Activated CD8-positive, alpha-beta T cell treated with anti-CD3 and anti-CD28 coated beads for 36 hours (primary cell): ENCODE measurements at places on chromosomes 2 and 18. TPM values are rescaled to one million over a fixed set of nuclear protein-coding genes. Genes with fewer than 3 reads are reported as not detected.

The AQP12B gene
- total RNA-seq = not detected

GRCh38 chr2:234958311-234958710 is 6.5 kb downstream of the SH3BP4 start:
- no peak overlapping the region for H3K4me3 ChIP-seq
- H3K36me3 ChIP-seq = no peaks in the 10 kb centered on the region
- H3K27me3 ChIP-seq = peaks cover 23% of the 10 kb centered on the region

DNA sequence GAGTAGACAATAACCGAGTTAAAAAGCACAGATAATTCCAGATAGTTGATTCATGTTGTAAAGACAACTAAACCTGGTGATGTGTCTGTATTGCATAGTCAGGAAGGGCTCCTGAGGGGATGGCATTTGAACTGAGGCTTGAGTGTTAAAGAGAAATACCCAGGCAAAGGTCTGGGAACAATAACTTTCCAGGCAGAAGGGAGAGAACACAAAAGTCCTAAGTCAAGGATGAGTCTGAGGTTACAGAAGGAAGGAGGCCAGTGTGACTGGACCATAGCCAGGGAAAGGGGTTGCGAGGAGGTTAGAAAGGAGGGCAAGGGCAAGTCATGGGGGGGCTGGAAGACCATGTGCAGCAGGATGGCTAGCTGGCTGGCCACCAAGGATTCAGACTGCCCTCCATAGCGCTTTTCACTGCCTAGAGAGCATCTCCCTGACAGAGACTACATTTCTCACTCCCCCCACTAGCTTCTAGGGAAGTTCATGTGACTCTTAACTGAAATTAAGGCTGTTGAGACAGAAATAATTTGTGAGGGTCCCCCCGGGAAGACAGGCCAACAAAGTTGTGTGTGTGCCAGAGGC is 135.5 kb upstream of the CREB1 start:
- no peaks in the 10 kb centered on the region for H3K36me3 ChIP-seq
- H3K27ac ChIP-seq = peak overlapping the region; percentile 69
- DNase-seq = no peak
- no peak overlapping the region for H3K4me3 ChIP-seq
- peaks cover 9% of the 10 kb centered on the region for H3K4me1 ChIP-seq

The SPATA3 gene
- total RNA-seq = 0.76 TPM

DNA sequence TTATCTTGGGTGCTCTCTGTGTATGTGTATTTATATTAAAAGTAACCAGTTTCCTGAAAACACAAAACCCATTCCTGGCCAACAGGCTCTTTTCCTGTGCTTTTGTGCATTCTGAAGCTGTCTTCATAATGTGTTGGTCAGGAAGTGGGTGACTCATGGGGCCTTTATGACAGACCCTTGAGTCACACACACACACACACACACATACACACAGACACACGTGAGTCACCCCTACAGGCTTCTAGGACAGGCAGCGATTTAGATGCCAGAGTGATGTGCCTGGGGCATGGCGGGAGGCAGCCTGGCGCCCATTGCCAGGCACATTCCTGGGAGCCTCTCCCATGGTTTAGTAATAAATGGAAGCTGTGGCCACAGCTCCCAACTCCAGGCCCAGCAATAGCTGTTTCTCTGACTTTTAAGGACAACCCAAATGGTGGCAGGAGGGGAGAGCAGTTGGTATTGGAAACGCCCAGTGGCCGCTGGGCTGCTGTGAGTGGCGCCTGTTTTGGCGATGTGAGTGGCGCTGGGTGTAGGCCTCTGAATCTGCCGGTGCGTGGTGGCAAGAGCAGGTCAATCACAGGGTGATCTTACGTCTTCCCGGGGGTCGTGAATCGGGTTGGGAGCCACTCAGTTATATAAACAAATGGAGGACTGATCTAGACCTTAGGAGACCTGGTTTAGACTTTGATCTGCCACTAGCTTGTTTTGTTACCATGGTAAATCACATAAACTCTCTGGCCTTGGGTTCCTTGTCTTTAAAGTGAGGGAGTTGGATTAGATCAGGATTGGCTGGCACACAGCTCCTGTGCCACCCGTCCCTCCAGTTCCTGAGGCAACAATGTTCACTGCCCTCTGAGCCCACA is 150.7 kb upstream of the DLX2 start:
- no peak overlapping the region for H3K4me3 ChIP-seq
- peak; percentile 94 for DNase-seq
- H3K36me3 ChIP-seq = no peaks in the 10 kb centered on the region
- peak overlapping the region; percentile 70 for H3K27ac ChIP-seq
- H3K27me3 ChIP-seq = no peaks in the 10 kb centered on the region

- H3K4me1 ChIP-seq = no peaks in the 10 kb centered on the region
- H3K4me3 ChIP-seq = no peak overlapping the region
- H3K27me3 ChIP-seq = peaks cover 23% of the 10 kb centered on the region
Measured at GRCh38 chr18:50424877-50425690, 50.2 kb downstream of the SKA1 start.

- no peak overlapping the region for H3K27ac ChIP-seq
- no peak overlapping the region for H3K4me3 ChIP-seq
- no peaks in the 10 kb centered on the region for H3K36me3 ChIP-seq
- H3K27me3 ChIP-seq = no peaks in the 10 kb centered on the region
- no peaks in the 10 kb centered on the region for H3K4me1 ChIP-seq
Measured at GRCh38 chr2:30915486-30915885, 108.2 kb upstream of the CAPN13 start.

- no peak overlapping the region for H3K27ac ChIP-seq
- no peaks in the 10 kb centered on the region for H3K27me3 ChIP-seq
- no peak for DNase-seq
- H3K36me3 ChIP-seq = no peaks in the 10 kb centered on the region
- no peak overlapping the region for H3K4me3 ChIP-seq
Measured at GRCh38 chr2:171274757-171275156, 114.1 kb upstream of the TLK1 start.

The TDRD15 gene
- not detected for total RNA-seq

DNA sequence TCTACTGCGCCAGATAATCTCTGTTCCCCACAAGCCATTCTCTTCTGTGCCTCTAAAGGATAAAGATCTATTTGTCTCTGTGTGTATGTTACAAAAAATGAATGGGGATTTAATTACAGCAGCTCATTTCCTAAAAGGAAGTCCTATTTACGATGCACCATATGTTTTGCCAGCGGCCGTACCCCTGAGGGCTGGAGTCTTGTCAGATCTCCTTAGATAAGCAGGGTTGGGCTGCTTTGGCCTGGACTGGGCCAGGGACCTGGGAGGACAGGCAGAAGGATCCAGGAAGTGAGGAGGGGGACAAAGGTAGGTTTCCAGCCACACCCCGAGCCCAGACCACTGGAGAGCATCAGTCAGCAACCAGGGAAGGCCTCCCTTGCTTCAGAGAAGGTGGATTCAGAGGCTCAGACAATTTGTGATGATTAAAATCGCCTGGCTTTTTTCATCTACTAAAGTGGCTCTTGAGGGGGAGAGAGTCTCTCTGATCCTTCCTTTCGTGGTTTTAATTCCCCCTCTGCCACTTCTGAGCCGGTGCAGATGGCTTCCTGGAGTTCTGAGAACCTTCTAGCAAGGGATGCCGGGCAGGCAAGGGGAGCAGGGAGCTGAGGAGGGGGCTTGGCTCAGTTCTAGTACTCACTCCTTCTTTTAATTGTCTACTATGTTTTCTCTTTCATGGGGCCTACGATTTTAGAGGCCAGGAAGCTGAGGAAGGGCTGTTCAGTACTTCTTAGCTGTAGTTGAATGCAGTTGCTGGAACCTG is 42.1 kb downstream of the MYCN start:
- DNase-seq = no peak
- H3K4me3 ChIP-seq = no peak overlapping the region
- H3K4me1 ChIP-seq = peaks cover 3% of the 10 kb centered on the region
- no peak overlapping the region for H3K27ac ChIP-seq
- no peaks in the 10 kb centered on the region for H3K27me3 ChIP-seq
